ENCODE measurements at places on chromosomes 2 and 18.

DNA sequence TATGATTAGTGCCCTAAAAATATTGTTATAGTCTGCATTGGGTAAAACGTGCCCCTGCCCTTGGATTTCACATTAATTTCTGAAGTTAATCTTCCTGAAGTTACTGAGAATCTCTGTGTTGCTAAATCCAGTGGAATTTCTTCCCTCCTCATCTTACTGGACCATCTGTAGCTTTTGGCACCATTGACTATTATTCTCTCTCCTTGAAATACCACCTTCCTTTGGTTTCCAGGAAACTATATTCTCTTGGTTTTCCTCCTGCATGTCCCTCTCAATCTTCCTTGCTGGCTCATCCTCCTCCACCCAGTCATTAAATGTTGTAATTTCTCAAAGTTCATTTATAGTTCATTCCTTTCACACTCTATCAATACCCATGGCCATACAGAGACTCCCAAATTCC is 110.6 kb upstream of the SLC35G4 start:
- DNase-seq, result no peak

DNA sequence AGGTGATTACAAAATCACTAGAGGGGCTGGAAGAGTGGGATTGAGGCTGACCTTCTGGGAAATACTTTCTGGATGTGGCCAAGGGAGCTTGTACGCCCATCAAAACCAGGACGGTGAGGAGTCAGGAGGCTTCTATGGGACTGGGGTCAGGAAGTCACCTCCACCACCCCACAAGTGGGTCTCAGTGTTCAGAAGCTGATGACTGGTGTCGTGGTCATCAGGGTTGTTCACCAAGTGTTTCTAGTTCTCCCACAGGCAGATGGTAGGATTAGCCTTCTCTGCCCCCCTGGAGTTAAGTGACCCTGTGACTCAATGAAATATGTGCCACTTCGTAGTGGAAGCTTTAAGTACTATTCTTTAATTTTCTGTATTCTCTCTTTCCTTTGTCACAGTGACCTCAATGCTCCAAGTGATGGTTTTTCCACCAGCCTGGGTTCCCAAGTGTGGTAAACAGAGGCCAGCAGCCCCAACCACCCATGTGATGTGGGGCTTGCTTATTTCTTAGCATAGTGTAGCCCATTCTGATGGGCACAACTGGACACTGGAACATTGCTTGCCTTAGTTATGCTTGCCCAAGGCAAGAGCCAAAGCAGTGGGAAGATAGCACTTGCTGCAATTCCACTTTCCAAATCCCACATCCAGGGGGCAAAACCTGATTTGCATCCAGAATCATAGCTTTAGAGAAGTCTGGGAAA is 258.8 kb downstream of the CYP26B1 start:
- no peak for DNase-seq

DNA sequence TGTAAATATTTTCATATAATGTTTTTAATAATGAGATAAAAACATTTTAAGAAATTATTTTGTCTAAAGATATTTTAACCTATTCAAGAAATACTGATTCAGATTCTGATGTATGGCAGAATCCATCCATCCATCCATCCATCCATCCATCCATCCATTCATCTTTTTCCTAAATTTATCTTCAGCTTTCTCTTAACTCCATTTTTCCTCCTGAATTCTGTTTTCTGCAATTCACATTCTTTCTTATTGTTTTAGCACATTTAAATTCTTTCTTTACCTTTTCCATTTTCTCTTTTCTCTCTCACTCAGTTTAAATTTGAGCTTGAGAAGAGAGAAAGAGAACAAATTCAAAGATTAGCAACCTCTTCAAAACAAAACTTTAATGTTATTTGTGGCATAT is 3.6 kb downstream of the LRP1B start:
- DNase-seq, result no peak

GRCh38 chr2:46490521-46491141 is 11.3 kb downstream of the TMEM247 start:
- no peak for DNase-seq

GRCh38 chr2:181646415-181646987 is 10.4 kb downstream of the CERKL start:
- DNase-seq, result no peak
